ENCODE measurements at places on chromosomes 4 and X. TPM values are rescaled to one million over a fixed set of nuclear protein-coding genes. Genes with fewer than 3 reads are reported as not detected.

SRPX gene
- total RNA-seq = 32.6 TPM

- DNase-seq = peak; percentile 13
These were observed 68.3 kb upstream of the DDX3X start for GRCh38 chrX:41265615-41266014.

DNA sequence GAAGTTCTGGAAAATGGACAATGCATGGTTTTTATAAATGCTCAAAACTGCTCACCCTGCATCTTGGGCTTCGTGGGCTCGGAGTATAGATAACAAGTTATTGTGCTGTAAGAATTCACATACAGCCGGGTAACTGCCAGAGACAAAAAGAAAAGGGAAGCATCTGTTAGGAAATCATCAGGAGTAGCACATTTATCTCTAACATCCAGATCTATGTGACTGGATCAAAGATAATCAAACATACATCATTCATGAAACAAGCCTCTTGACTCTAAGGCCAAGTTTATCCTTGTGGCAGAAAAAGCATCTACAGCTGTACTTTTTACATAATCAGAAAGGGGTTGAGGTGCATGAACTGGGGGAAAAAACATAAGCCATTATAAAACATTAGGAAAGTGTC is 264.2 kb downstream of the PPP3CA start:
- no peak for DNase-seq

DNA sequence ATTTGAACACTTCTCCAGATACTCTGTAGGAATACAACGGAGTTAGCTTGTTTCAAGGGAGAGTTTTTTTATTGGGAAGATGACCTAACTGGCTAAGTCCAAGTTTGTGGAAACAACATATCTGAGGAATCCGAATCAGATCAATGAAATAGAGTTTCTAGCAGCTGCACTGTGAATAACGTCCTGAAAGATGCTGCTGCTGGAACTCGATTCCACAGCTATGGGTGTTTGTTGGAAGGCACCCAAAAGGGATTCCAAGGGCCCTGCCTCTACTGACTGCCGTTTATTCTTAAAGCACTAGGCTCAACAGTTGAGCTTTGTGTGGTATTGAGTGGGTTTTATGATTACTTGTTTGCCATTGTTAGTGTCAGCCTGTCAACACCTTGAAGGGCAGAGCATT is 6.6 kb upstream of the GBA3 start:
- DNase-seq = no peak

DNA sequence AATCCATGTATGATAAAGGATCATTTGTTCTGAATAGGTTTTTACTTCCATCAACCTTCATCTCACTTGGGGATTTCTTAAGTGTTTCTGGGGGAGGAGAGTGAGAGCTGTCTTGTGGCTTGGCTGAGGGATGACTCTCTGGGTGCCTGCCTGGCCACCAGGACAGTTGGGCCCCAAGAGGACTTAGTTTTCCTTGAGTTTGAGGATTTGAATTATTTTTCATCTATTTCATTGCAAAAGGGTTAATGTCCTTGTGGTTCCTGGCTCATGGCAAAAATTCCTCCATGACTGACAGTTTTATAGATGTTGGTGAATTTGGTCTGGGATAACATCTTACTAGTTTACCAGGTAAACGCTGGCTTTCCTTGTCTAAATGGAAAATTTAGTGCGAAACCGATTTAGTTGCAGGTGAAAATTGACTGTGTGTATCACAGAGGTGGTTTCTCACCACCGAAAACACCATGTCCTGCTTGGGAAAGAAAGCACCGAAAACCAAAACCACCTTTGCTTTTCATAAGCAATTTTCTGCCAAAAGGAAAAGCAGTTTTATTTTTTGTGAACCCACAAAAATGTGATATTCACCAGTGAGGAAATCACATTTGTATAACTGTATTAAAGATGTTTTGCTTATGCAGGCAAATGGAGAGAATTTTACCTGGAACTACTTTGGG is 331.3 kb upstream of the SFRP2 start:
- DNase-seq = no peak

DNA sequence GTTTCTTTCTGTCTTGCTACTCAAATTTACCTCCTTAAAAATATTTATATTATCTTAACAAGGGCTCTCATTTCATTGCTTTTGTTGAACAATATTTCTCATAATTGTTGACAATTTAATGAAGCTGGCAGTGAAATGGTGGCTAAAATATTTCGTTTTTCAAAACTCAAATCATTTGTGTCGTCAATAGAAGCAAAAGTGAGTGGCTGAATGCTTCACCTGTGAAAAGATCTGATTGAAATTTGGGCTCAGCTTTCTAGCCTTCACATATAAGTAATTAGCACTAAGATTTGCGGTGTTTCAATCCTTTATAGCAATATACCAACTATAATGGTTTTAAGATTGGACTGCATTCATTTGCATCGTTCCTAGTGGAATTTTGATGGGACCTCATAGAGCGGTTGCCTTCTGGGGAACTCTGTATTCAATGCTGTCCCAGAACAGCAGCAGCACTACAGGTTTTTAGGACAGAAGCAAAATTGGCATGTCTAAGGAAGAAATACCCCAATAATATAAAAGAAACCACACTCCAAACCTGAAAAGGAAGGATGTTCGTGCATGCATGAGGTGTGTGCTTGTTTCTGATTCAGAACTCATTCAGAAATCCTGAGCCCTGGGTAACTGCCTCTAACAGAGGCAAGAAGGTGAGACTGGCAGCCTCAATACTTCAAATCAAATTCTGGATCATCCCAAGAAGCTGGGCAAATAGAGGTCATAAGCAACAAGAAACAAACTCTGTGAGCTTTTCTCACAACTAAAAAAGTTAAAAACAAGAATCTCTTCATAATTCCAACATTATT is 2.5 kb downstream of the CXCL1 start:
- no peak for DNase-seq

DNA sequence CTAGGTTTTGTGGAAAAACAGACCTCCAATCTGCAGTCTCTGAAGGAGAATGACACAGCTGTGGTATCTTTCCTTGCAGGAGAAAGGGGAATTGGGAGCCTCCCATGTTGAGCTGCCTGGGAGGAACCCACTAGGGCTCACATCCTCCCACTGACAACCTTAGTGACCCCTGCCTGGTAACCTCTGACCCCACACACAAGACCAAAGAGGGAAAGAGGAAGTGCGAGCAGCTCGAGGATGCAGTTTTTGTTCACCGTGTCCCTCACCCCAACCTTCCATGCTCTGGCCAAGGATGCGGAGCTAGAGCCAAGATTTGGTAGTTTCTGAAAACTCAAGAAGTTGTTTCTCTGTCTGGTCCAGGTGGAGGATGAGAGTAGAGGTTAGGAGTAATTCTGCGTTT is 5.4 kb upstream of the ZXDA start:
- no peak for DNase-seq

GRCh38 chr4:32884198-32884597 is 2164.0 kb downstream of the PCDH7 start:
- DNase-seq = no peak

MAGEA4 gene
- total RNA-seq = not detected

TCP11X2 gene
- total RNA-seq = not detected

FMR1NB gene
- total RNA-seq = not detected

DNA sequence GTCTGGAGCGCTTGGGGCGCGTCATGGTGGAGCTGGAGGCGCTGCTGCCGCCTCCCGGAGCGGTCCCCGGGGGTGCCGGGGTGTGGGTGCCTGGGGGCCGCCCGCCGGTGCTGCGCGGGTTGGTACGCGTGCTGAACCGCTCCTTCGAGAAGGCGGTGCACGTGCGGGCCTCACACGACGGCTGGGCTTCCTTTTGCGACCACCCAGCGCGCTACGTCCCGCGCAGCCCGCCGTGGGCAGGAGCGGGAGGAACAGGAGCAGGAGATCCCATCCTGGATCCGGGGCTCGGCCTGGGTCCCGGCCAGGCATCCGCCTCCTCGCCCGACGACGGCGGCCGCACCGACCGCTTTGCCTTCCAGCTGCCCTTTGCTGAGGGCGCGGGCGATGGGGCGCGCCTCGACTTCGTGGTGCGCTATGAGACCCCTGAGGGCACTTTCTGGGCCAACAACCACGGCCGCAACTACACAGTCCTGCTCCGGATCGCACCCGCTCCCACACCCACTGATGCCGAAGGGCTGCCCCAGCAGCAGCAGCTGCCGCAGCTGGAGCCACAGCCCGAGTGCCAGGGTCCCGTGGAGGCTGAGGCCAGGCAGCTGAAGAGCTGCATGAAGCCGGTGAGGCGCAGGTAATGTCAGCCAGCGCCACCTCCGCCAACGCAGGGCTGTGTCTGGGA is 792 bp downstream of the PPP1R3F start:
- DNase-seq = peak; percentile 64

GRCh38 chr4:75736862-75737261 is 12.5 kb downstream of the USO1 start:
- DNase-seq = no peak

NCAPG gene
- 3.0 TPM for total RNA-seq

GRCh38 chr4:61049018-61049417 is 151.1 kb upstream of the ADGRL3 start:
- DNase-seq = no peak

DNA sequence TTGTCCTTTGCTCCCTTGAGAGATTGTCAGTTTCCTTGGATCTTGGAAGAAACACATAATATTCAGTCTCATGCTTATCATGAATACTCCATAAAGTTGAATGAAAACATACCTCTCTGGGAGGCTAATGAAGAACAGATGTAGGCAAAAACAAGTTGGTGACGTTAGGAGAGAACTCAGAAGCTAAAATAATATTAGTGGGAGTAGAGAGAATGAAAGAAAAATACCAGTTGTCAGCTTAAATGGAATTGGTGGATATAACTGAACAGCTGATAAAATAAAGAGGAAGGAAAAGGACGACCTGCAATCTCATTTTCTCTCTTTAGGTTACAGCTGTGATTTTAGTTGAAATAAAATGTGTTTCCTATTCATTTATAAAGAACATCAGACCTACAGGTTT is 124.8 kb downstream of the SNCA start:
- no peak for DNase-seq

DNA sequence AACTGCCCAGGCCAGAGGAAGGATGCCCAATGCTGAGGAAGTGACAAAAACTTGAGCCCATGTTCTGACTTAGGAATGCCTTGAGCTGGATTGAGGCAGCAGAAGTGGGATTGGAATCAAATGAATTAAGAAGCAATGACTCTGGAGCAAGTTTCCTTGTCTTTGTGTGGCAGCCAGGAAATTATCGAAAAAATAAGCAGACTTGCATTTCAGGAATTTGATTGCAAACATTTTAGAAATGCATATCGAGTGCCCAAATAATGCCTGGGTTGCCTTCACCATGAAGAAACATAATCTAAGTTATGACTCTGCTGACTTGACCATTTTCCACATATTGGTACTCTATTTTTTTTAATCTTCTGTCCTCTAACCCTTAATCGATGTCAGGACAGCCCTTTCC is 9.5 kb downstream of the CYTL1 start:
- no peak for DNase-seq

DNA sequence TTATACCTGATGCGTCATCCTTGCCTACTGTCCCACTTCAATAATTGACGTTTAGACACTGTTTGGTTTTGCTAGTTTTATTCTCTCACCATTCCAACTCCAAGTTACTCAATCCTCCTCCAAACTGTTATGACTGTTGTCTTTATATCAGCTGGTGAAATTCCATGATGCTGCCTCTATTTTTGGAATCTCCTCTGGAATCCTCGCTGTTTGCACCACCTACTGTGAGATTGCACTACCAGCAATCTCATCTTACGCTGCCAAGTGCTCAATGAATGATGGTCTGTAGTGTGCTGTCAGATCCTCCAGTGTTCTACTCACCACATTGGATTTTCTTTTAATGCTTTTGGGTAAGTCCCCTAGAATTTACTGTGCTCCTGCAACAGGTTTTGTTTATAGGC is 13.2 kb upstream of the PCDH18 start:
- DNase-seq = no peak

- no peak for DNase-seq
These were observed 71.8 kb downstream of the C4orf33 start for GRCh38 chr4:129167640-129168260.

DNA sequence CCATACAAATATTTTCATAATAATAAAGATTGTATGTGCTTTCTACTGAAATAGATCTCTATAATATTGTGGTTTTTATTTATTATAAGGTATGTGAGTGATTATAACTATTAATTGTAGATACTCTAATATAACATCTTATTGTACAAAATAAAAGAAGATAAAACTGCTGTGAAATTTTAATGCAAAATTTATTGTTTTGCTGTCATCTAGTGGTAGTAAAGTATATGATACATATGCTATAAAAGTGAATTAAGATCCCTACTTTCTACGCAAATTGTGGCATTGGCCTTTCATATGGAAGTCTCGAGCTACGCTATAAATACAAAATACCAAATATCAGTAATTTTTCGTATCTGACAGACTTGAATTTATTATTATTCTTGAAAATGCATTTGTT is 19.3 kb downstream of the YIPF7 start:
- DNase-seq = no peak

DNA sequence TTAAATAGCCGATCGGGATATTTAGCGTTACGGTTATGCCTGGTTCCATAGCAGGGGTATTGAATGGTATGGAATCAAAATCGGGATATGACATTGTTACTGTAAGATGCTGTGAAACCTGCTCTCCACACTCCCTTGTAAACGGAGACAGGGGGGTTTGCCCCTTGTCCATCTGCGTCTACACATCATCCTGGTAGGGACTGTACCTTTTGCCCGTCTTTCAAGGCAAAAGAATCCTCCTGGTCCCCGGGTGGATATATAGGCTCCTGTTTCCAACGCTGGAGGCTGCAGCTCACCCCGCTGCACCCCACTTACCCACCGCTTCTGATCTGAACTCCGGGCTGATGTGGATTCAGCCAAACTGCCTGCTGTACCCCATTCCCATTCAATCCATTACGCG is 189.1 kb downstream of the SHOX start:
- no peak for DNase-seq

- no peak for DNase-seq
These were observed 14.2 kb downstream of the COX7B2 start for GRCh38 chr4:46894826-46895225.

DNA sequence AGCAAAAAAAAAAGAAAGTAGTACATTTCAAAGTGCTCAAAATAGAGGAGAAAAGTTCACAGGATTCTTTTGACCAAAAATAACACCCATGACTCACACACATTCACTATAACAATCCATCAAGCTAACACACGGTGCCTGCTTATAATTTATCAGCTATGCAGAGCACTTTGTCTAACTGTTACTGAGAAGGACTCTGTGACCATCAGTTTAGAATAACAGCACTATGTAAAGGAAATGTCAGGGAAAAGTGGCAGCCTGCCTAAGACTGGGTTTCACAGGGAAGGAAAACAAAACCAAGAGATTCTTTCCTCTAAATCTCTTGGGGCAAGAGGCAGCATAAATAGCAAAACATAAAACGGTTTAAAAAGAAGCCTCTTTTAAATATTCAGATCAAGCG is 54.8 kb downstream of the CCDC149 start:
- no peak for DNase-seq

GRCh38 chrX:108186811-108187210 is 95.2 kb downstream of the ATG4A start:
- no peak for DNase-seq

GRCh38 chr4:791898-792625 is 33.9 kb downstream of the CPLX1 start:
- peak; percentile 71 for DNase-seq

Measured in mucosa of descending colon (tissue), 3 donors.